Activated naive CD8-positive, alpha-beta T cell treated with anti-CD3 and anti-CD28 coated beads, Interleukin-2, amount 10 ng/mL, durations not matched to agents 7 days and 5 days (primary cell): ENCODE measurements at places on chromosomes 13 and 19. TPM values are rescaled to one million over a fixed set of nuclear protein-coding genes. Genes with fewer than 3 reads are reported as not detected.

- no peak for DNase-seq
Measured at GRCh38 chr19:16166417-16166816, 6.9 kb downstream of the CIB3 start.

GRCh38 chr13:30364876-30365275 lies 57.4 kb upstream of the UBE2L5 start:
- DNase-seq: no peak

Gene MISP3
- 1.1 TPM for total RNA-seq

- no peak for DNase-seq
Measured at GRCh38 chr19:45442408-45442777, 18.7 kb upstream of the ERCC1 start.

Gene KRTDAP
- not detected for total RNA-seq

Gene APOC4
- not detected for total RNA-seq

Gene IL17D
- total RNA-seq: not detected

GRCh38 chr13:50882816-50883435 lies 26.7 kb upstream of the RNASEH2B start:
- DNase-seq: no peak

GRCh38 chr19:2239771-2240770 lies 3.4 kb downstream of the SF3A2 start:
- DNase-seq: no peak

Gene TEX101
- total RNA-seq: not detected

DNA sequence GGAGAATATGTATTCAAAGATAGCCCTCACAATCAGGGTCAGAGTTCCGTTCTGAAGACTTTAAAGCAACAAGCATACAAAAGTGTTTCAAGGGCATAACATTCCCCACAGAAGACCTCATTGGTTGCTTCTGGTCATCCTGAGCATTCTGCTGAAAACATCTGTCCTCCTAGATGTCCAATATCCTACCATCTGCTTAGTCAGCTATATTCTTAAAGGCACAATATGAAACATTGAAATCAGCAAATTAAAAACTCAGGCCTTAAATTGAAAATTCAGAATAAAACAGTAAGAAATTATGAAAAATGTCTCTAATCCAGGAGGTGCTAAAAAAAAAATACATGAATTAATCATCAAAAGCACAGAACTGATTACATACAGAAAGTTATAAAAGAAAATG lies 1491.2 kb upstream of the PRR20A start:
- DNase-seq: no peak

DNA sequence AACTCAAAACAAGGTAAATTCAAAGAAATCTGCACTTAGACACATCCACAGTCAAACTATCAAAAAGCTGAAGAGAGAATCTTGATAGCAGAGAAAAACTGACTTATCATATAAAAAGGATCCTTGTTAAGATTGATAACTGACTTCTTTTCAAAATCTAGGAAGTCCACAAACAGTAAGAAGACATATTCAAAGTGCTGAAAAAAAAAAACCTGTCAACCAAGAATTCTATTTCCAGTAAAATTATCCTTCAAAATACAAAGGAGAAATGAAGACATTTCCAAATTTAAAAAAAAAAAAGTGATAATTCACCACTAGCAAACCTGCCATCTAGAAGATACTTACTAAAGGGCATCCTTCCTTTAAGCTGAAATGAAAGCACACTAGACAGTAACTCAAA lies 15.0 kb downstream of the VWA8 start:
- no peak for DNase-seq
